ENCODE measurements at places on chromosomes 12 and 14. TPM values are rescaled to one million over a fixed set of nuclear protein-coding genes. Genes with fewer than 3 reads are reported as not detected.

DNA sequence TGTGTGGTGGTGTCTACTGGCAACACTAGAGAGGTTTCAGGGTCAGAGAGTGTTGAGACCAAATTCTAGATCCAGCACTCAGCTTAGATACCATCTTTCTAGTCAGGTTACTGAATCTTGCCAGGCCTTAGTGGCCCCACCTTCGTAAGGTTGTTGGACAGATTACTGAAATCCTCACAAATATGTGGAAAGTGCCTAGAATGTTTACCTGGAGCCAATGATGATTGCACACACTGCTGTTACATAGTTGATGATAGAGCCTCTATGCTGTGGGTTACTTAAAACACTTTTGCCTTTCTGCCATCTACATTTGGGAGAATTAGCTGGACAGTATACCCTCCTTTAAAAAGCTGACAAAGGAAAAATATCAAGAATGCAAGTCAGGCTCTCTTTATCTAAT lies 33.2 kb downstream of the SRGAP1 start:
- no peak for DNase-seq

The C12orf56 gene
- polyA plus RNA-seq = 0.96 TPM

The KLRC2 gene
- polyA plus RNA-seq = not detected

DNA sequence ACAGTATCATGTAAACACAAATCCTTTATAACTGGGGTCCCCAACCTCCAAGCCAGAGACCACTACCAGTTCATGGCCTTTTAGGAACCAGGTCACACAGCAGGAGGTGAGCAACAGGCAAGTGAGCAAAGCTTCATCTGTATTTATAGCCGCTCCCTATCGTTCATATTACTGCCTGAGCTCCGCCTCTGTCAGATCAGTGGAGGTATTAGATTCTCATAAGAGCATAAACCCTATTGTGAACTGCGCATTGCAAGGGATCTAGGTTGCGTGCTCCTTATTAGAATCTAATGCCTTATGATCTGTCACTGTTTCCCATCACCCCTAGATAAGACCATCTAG lies 49.9 kb downstream of the LRP6 start:
- no peak for DNase-seq

The RPGRIP1 gene
- polyA plus RNA-seq = 0.40 TPM

DNA sequence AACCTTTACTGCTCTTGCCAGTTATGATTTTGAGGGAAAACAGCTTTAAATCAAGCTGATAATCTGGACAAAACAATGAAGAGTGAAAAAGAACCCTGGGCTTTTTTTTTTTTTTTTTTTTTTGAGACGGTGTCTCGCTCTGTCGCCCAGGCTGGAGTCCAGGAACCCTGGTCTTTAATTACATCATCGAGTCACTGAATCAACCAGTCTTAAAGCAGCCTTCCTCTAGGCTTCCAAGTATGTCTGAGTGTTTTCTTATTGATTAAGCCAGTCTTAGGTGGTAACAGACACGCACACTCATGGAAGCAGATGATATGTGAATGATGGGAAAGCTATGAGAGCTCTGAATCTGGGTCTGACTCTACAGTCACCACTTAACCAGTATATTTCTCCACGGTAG lies 5.9 kb upstream of the VCPKMT start:
- DNase-seq = no peak

DNA sequence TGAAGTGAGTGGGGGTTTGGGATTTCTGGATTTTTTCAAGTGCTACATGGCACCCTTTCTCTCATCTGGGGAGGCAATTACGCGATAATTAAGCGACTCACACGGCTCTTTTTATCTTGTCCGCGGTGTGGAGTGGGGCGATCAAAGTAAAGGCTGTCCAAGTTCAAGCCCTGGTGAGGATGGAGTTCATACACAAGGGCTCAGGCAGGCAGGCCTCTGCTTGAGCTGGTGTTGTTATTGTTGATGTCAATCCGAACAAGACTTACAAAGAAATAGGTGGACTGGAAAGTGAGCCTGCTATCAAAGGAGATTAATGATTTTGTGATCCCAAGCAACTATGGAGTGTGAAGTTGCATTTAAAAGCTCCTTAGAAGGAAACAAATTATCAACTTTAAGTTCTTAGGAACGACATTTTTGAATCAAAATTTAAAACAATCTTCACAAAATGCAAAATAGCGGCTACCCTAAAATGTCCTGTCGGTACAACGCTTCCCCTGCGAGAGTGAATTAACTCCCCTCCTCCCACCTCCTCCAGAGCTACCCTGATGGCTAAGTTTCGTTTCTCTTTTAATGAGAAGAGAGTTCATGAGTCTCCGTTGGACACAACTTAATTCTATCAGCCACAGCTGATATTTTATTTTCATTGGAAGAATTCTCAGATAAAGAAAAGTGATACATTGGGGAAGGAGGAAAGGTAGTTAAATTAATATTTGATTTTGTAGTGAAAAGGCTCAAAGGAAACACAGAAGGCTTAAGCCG lies 5.9 kb downstream of the FOXA1 start:
- no peak for DNase-seq

DNA sequence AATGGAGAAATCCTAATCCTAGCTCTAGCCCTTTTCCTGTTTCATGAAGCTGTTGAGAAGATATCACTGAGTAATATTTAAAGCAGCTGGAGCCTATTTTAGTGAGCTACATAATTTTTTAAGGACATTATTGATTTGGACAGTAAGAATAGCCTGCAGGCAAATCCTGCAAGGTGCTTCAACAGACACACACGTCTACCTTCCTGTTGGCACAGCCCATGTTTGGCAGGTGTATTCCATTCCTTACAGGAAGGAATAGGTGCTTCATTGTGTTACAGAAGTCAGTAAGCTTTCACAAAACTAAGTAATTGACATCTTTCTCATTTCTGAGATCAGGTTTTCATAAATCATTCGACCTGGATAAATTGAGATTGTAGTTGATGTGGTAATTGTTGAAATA lies 50.6 kb downstream of the FOXA1 start:
- DNase-seq = no peak

- no peak for DNase-seq
These were observed 18.2 kb downstream of the DYNC1H1 start for GRCh38 chr14:101982621-101983020.

- DNase-seq = peak; percentile 50
These were observed at the start of gene CRACR2A for GRCh38 chr12:3752741-3753486. TSS of gene CRACR2A (minus strand) at chr12:3753109. CDS start at chr12:3696999, 56,110 bp downstream.

The ARHGEF40 gene
- polyA plus RNA-seq = 70.8 TPM

The PLCZ1 gene
- polyA plus RNA-seq = 0.23 TPM

DNA sequence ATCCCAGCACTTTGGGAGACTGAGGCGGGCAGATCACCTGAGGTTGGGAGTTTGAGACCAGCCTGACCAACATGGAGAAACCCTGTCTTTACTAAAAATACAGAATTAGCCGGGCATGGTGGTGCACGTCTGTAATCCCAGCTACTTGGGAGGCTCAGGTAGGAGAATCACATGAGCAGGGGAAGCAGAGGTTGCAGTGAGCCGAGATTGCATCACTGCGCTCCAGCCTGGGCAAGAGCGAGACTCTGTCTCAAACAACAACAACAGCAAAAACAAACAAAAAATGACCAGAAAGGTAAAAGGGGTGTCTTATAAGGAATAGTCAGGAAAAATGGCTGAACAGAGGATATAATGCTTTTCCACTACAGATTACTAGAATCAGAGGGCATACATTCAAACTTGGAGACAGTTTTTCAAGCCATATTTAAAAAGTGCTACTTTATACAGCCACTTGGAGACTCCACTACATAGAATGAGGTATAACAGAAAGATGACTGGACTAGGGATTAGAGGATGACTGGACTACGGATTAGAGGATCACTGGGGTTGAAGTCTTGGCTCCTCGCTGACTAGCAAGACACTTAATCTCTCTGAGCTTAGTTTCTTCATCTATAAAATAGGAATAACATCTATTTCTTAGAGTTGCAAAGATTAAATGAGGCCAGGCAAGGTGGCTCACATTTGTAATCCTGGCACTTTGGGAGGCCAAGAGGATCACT lies 4.9 kb upstream of the CS start:
- DNase-seq = no peak

The AKAP6 gene
- 1.9 TPM for polyA plus RNA-seq

The CFAP251 gene
- polyA plus RNA-seq = 3.0 TPM

GRCh38 chr14:99728231-99728920 lies 44.3 kb downstream of the CYP46A1 start:
- DNase-seq = no peak
